ENCODE measurements at places on chromosomes 2 and 18.
A peak's percentile ranks its signal among the peaks of the same experiment; 100 is the strongest.

DNA sequence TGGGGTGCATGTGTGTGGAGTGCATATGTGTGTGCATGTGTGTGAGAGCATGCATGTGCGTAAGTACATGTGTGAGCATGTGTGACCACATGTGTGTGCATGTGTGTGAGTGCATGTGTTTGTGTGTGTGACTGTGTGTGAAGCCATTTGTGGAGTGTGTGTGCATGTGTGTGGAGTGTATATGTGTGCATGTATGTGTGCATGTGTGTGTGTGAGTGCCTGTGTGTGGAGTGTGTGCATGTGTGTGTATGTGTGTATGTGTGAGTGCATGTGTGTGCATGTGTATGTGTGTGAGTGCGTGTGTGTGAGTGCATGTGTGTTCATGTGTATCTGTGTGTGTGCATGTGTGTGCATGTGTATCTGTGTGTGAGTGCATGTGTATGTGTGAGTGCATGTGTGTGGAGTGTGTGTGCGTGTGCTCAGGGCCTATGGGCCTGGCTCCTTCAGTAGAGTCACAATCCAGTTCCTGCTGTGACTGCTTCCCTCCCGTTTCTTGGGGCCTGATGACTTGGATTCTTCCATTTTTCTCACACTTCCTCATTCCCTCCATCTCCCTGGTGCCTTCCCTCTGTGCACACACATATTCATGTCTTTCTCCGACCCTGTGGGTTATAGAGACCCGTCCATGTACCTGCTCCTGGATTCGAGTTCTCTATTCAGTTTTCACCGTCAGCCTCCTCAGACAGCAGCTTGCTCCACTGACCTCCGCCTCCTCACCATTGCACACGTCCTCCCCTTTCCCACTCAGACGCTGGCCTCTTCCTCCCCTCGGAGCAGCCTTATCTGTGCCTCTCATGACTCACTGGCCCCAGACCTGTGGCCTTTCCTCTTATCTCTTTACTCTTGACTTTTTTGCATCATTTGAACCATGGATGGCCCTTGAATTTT is 25.2 kb downstream of the TOGARAM2 start:
- DNase-seq: no peak

- no peak for DNase-seq
Measured at GRCh38 chr18:55326134-55326533, 261.9 kb downstream of the TCF4 start.

DNA sequence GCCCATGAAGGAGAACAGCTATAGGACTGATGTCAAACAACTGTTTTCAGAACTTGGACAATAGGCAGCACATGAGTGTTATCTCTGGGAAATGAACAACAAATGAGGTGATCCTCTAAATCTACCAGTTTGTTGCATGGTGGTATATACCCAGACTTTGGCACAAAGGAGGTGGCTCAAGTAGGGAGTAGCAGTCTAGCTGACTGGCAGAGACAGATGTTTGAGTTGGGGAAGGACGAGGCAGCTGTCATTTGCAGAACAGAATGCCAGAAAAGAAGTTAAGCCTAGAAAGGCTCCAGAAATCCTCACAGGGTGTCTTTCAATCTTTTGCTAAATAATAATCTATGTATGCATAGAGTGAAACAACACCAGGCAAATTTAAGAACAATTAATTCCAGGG is 47.4 kb downstream of the RPE start:
- DNase-seq: no peak

DNA sequence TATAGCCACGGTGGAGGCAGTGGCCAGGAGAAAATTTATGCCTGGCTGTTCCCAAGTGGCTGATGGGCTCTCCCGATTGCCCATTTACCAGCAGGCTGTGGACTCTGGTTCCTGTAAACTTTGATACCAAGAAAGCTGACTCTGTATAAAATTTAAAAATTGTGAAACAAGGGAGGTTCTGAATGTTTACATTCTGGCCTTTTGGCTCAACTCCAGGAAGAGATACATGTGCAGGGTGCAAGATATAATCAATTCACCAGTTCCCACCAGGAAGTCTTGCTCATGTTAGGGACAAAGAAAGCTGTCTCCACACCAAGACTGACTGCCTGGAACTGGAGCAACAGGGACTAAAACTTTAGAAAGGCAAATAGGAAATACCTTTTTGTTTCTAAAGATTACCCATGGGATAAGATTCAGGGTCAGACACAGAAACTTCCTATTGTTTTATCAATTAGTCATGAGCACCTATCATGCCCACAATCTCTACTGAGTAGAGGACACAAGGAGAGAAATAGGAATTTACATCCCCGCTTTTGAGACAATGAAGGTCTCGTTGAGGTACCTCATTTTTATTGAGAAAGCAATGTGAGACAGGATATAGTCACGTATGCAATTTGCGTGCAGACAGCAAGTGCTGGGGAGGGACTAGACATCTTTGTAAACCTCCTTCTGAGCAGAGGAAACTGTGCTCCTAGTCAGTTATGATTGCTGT is 123.5 kb downstream of the LIPG start:
- no peak for DNase-seq

- DNase-seq: peak; percentile 91
Measured at GRCh38 chr18:60372596-60372995, at the start of gene MC4R. MC4R (minus strand) TSS chr18:60372775; CDS start chr18:60372349, 426 bp downstream.

DNA sequence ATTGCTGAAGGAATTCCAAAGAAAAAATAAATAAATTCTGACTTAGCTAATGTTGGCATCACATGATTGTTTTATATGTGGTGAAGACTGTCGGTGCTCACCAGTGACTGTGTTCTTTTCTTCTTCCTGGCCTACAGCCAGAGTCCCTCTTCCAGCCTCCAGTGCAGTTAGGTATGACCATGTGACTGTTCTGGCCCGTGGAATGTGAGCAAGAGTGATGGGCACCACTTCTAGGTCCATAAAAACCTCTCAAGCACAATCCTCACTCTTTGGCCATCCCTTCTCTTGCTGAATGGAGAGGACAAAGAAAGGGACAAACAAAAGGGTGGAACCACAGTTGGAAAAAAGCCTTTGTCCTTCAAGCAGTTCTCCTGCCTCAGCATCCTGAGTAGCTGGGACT is 39.0 kb upstream of the BMPR2 start:
- DNase-seq: no peak

- DNase-seq: no peak
Measured at GRCh38 chr2:37300146-37300545, 24.5 kb downstream of the PRKD3 start.

- DNase-seq: no peak
Measured at GRCh38 chr2:197268786-197269584, 41.6 kb downstream of the ANKRD44 start.

DNA sequence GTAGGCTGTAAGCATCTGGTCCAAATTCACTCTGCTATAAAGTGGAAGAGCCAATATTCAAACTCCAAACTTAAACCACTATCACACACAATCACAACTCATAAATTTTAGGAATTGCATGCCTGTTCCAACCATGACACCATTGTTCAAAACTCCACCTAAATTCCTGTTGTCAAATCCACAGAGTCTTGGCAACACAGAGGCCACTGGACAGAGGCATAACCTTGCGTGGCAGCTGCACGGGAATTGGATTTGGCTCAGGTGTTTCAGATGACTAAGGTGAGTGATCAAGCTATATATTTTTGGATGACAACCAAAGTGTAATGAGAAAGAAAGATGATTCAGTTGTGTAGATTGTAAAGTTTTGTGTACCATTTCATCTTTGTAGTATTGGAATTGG is 422.7 kb upstream of the TNP1 start:
- DNase-seq: no peak
